ENCODE measurements at places on chromosomes 16 and 17.

- DNase-seq = no peak
These were observed 6.9 kb upstream of the PRSS27 start for GRCh38 chr16:2726923-2727322.

- DNase-seq = no peak
These were observed 63.1 kb downstream of the BANP start for GRCh38 chr16:88014252-88014781.

DNA sequence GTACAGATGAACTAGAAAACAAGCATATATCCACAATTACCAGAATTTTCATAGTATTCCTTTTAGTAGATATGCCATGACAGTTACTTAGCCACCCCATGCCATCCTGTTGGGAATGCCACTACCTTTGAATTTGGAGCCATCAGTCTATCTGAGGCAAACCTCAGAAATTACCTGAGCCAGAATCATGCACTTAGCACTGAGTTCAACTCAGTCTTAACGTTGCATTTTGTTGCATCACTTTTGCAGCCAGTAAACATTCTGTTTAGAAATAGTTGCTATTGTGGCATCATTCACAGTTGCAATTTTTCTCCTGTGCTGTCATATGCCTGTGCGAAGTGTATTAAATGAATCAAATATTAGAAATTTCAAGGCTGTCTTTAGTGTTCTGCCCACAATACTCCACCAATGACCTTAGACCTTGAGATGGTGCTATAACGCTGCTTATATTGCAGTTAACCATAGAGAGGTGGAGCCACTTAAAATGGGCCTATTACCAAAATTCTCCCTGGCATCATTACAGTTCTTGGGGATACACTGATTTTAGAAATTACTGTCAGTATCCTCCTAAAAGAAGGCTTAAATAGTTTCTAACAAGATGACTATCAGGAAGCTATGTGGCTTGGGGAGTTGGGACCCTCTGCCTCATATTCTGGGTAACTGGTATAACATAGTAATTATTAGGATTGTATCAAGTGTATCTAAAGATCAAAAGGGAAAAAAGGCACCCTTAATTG is 11.1 kb downstream of the PTRH2 start:
- no peak for DNase-seq

- DNase-seq = no peak
These were observed 2.7 kb downstream of the WDR45B start for GRCh38 chr17:82645516-82645915.

DNA sequence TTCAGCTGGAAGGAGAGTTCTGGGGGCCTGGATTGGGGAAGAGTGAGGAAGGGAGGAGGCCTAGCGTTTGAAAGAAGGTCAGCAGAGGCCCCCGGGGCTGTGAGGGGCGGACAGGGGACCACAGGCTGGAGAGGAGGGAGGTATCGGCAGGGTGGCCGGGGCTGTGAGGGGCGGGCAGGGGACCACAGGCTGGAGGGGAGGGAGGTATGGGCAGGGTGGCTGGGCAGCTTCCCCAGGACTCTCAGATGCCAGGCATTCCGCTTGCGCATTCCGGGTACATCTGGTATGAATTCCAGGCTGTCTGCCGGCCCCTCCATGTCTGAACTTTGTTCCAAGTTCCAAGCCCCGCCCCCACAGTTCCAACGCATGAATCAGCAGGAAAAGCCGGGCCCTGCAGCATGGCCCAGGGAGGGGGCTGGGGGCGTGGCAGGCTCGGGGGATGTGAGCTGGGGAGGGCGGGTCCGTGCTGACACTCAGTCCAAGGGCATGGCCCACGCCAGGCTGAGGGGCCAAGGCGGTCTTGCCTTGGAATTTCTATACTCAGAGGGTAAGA is 4.3 kb upstream of the TLCD2 start:
- DNase-seq = peak; percentile 98

- DNase-seq = no peak
These were observed 42.3 kb upstream of the KLHDC4 start for GRCh38 chr16:87808108-87808507.

- DNase-seq = no peak
These were observed 43.4 kb downstream of the IRX6 start for GRCh38 chr16:55367301-55367811.

- DNase-seq = no peak
These were observed 141.1 kb upstream of the HS3ST4 start for GRCh38 chr16:25550647-25551046.

DNA sequence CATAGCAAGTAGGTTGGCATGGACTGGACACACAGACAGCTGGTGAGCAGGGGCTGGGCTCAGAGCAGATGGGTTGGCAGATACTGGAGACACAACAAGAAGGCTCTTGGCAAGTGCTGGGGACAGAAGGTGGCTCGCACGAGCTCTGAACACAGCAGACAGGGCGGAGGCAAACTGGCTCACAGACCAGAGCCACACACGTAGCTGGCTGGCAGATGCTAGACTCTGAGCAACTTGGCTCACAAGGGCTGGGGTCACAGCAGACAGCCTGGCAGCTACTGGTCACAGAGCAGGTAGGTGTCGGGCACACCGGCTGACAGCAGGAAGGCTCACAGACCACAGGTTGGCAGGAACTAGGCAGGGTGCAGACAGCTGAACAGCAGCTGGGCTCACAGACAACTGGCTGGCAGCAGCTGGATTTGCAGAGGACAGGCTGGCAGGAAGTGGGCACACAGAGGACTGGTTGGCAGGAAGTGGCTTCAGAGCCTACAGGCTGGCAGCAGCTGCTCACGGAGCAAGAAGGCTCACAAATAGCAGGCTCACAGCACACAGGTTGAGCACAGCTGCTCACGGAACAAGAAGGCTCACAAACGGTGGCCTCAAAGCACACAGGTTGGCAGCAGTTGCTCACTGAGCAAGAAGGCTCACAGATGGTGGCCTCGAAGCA is 725 bp downstream of the KRTAP16-1 start:
- DNase-seq = no peak

DNA sequence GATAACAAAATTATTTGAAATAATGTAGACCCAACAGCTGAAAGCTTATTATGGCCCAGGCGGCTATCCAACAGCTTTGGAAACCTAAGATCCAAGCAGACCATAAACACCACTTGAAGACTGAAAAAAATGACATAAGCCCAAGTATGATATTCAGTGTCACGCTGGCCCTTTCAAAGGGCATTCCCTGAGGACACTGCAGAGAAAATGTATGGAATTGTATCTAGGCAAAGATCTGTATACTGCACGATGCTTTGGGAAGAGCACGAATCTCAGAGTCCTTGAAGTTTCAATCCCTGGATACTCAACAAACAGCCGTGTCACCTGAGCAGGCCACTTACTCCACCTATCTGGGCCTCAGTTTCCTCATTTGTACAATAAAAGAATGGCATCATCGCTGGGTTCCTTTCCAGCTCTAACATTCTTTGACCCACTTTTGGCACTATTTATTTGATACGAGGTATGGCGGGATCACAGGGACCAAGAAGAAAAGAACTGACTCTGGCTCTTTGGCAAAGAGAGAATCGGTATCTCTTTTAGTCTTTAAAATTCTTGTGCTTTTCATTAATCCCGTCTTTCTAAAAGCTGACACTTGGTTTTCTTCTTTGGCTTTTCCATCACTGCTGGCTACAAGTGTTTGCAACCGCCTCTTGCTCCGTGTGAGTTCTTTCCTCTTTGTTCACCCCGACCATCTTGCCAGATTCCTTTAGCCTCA is 1.2 kb downstream of the STAT5B start:
- DNase-seq = no peak

DNA sequence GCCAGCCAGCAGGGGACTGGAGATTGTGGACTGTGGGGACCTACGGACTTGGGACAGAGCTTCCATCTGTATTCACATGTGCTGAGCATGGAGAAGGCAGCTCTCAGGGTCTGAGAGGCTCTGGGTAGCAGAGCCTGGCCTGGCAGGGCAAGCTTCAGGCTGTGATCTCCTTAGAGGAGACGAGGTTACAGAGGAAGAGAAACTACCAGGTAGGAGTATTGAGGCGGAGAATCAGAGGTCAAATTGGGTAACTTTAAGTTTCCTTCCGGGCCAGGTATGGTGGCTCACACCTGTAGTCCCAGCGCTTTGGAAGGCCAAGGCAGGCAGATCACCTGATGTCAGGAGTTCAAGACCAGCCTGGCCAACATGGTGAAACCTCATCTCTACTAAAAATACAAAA is 8.8 kb downstream of the CTNS start:
- no peak for DNase-seq

DNA sequence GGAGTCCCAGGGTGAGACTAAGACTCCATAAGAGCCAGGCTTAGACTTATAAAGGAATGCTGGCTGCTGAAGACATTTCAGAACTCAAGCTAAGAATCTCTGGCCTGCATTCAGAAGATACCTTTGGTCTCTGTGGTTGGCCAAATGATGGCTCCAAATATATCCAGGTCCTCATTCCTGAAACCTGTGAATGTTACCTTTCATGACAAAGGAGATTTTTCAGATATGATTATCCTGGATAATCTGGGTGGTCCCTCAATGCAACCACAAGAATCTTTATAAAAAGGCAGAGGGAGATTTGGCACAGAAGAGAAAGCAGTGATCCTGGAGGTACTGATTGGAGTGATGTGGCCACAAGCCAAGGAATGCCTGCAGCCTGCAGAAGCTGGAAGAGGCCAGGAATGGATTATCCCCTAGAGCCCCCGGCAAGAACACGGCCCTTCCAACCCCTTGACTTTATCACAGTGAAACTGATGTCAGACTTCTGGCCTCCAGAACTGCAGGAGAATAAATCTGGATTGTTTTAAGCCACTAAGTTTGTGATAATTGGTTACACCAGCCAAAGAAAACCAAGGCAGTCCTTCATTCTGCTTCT is 253.3 kb downstream of the SLC39A11 start:
- DNase-seq = no peak

GRCh38 chr17:50152736-50153135 is 2.3 kb upstream of the PPP1R9B start:
- no peak for DNase-seq

- DNase-seq = peak; percentile 35
These were observed 56.4 kb downstream of the TBC1D16 start for GRCh38 chr17:79979221-79979741.

DNA sequence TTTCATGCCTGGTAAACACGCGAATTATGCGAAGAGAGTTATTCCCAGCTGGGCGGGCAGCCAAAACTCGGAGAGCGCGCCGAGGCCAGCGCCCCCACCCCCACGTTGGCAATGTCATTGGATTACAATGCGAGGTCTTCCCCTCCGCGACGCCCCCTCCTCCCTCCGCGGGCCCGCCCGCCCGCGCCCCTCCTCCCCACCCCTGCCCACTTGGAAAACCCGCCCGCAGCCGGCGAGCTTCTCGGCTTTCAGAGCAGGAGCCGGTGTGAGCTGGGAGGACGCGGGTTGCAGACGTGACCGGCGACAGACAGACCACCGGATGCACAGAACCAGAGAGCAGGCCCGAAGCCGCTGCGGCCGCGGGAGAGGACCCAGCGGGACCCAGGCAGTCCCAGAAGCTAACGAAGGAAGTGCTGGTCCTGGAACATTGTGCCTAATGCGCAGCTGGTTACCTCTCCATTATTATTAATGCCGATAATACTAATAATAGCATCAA is 4.0 kb downstream of the NOG start:
- DNase-seq = no peak

DNA sequence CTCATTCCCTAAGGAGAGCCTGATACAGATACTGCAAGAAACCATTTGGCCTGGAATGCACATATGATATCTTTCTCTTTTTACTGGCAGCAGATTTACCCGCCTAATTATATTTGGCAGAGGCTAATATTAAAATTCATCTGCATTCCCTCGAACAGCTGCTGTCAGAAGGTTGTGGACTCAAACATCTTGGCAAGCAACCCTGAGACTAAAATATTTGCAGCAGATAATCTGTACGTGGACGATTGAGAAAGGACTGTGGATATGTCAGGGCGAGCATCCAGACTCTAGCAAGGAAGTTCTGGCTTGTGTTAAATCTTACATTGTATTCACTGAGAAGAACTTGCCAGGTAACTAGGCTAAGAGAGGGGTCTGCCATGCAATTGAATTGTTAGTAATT is 65.2 kb downstream of the SNX20 start:
- no peak for DNase-seq

DNA sequence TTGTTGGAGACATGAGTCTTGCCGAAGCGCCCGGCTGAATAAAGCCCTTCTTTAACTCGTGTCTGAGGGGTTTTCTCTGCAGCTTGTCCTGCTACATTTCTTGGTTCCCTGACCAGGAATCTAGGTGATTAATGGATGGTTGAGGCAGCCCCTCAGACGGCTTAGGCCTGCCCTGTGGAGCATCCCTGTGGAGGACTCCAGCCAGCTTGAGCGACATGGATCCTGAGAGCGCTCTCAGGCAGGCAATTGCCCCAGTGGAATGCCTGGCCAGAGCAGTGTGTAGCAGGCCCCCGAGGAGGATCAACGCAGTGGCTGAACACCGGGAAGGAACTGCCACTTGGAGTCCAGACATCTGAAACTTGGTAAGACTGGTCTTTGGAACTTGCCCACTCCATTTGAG is 17.3 kb upstream of the ENDOV start:
- DNase-seq = no peak

DNA sequence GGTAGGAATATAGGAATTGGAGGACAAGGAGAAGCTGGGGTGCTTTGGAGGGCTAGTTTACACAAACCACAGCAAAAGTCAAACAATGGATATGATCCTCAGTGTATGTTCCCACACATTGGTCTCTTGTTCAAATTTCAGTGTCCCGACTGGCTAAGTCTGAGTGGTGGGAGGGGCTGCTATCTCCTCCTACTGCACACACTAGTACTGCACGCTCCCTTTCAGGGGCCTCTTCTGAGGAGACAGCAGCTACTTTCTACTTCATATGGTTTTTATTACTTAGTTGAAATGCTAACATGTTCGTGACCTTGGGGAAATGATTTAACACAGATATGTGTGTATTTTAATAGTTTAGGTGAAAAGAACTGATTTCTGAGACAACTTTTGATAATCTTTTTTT is 18.8 kb upstream of the KRT10 start:
- no peak for DNase-seq

- no peak for DNase-seq
These were observed 36.7 kb downstream of the TMEM238L start for GRCh38 chr17:10767232-10767631.

- no peak for DNase-seq
These were observed 6.4 kb upstream of the RAB40B start for GRCh38 chr17:82704886-82705285.

DNA sequence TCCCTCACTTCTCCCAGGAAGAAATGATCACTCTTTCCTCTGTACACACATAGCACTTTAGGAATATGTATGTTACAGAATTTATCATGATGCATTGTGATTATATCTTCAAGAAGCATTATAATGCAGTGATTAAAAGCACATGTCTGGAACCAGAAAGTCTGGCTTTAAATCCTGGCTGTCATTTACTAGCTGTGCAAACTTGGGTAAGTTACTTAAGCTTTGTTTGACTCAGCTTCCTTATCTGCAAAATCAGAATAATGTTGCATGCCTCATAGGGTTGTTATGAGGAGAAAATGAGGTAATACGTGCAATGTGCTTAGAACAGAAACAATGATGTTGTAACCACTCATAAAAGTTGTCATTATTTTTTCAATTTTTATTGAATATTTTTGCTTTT is 156.3 kb upstream of the ZKSCAN2 start:
- no peak for DNase-seq

- DNase-seq = peak; percentile 84
These were observed 280.2 kb downstream of the SEC14L1 start for GRCh38 chr17:77420804-77421629.

GRCh38 chr17:68843522-68843921 is 111.7 kb downstream of the ABCA8 start:
- DNase-seq = no peak

GRCh38 chr17:1299552-1300370 is 20.3 kb downstream of the TRARG1 start:
- DNase-seq = no peak

Data from left lobe of liver (tissue), 2 donors.